ENCODE measurements at places on chromosomes 5 and 9.
A peak's percentile ranks its signal among the peaks of the same experiment; 100 is the strongest.

GRCh38 chr5:139747583-139748504 lies 47.8 kb upstream of the PSD2 start:
- H3K36me3 ChIP-seq: no peaks in the 10 kb centered on the region
- no peak for DNase-seq
- H3K4me1 ChIP-seq: peaks cover 3% of the 10 kb centered on the region
- H3K27me3 ChIP-seq: peaks cover 16% of the 10 kb centered on the region

- no peaks in the 10 kb centered on the region for H3K4me1 ChIP-seq
- H3K27me3 ChIP-seq: no peaks in the 10 kb centered on the region
- no peaks in the 10 kb centered on the region for H3K36me3 ChIP-seq
- H3K4me3 ChIP-seq: no peak overlapping the region
- H3K27ac ChIP-seq: peak overlapping the region; percentile 41
- DNase-seq: no peak
Measured at GRCh38 chr9:114413861-114414301, 26.1 kb upstream of the AKNA start.

DNA sequence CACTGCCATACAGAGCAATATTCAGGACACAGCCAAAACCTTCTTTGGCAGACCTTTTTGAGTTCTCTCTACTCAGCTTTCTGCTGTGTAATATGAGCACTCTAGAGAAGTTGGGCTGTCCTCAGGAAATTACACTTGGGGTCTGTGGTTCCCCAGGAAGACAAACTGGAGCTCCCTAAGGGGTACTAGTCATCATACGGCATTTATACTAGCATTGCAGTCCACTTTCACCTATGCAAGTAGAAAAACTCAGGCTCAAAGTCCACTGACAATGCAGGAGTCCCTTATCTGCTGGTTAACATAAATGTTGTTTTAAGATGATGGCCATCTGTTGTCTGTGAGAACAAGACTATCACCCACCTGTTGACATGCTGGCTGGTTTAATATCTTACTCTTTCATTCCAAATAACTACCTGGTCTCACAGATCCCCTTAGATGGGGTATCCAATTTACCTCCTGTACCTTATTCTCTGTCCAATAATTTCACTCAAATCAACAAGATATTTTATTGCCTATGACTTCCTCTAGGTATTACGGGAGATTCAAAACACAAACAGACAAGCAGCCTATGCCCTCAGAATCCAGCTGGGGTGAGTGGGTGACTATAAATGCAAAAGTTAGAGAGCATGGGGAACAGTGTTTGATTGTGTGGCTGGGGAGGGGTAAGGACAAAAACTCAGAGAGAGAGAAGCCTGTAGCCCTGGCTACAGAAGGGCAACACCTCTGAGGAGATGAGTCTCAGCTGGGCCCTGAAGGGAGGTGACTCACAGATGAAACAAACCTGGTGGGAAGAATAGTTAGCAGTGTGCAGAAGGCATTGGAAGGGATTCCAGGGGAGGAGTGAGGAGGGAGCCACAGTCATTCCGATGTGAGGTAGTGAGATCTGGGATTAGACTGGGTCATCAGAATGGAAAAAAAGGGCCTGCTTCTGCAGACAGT lies 10.2 kb downstream of the DOCK8 start:
- H3K27me3 ChIP-seq: no peaks in the 10 kb centered on the region
- no peak overlapping the region for H3K4me3 ChIP-seq
- no peak for DNase-seq

GRCh38 chr9:72139226-72139625 lies 10.0 kb upstream of the GDA start:
- H3K36me3 ChIP-seq: no peaks in the 10 kb centered on the region
- no peaks in the 10 kb centered on the region for H3K4me1 ChIP-seq
- DNase-seq: no peak

All from uterus (tissue), 4 donors.